ENCODE measurements at places on chromosomes 16 and 17.

DNA sequence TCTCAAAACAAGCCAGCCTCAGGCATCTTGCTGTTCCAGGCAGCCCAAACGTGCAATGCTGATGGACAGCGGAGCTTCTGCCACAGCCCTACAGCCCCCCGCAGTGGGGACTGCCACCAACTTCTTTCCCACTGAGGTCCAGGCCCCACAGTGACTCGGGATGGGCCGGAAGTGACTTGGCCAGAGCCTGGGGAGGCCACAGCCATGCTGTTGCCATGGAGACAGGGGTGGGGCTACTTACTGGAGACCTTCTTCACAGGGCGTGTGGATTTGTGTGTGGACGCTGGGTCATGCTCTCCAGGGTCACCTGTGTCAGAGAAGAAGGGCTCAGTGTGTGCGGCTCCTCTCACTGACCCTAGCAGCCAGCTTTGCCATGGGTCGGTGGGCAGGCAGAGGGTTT lies 15.0 kb downstream of the TRIM25 start:
- no peak for DNase-seq

DNA sequence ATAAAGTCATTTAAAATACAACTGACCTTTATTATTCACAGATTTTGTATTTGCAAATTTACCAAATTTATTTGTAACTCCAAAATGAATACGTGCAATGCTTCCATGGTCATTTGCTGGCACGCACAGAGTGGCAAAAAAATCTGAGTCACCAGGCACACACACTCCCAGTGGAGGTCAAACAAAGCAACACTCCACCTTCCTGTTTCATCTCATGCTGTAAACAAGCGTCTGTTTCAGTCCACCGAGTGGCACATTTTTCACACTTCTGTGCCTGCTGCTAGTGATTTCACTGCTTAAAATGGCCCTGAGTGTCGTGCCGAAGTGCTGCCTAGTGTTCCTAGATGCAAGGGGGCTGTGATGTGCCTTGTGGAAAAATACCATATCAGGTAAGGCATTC lies 17.8 kb upstream of the ITGAE start:
- no peak for DNase-seq

DNA sequence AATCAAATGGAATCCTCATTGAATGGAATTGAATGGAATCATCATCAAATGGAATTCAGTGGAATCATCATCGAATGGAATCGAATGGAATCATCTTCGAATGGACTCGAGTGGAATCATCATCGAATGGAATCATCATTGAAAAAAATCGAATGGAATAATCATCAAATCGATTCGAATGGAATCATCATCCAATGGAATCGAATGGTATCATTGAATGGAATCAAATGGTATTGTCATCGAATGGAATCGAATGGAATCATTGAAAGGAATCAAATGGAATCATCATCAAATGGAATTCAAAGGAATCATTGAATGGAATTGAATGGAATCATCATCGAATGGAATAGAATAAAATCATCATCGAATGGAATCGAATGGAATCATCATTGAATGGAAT lies 619.3 kb downstream of the TP53TG3F start:
- no peak for DNase-seq

- DNase-seq: peak; percentile 26
Measured at GRCh38 chr16:1102921-1103635, 7.0 kb upstream of the C1QTNF8 start.

DNA sequence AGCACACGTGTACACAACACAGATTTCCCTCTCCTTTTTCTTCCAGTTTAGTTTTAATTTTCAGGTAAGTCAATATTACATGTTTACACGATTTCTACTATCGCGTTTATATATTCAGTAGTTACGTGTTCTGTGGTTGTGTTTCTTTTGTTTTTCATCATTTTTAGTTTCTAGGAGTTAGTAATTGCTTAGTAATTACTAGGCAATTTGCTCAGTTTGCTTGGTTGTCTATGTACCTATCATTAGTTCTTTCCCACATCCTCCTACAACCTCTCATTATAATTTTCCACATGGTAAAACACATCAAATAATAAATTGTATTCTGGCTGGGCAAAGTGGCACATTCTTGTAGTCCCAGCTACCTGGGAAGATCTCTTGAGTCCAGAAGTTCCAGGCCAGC lies 24.6 kb upstream of the GUCY2D start:
- no peak for DNase-seq

DNA sequence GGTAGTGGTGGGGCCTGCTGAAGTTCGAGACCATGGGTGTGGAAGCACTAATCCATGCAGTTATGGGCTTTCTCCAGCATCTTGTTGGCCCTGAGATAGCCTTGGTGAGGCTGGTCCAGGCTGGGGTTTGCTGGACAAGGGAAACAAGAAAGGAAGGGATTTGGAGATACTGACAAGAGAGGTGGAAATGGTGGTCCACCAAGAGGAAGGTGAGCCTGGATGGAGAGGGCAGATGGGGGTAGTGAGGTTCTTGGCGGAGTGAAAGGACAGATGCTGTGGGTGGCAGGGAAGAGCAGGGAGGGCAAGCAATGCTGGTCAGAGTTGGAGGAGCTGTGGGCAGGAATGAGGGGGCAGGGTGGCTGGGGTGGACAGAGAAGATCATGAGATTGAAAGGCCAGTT lies 5.5 kb upstream of the SMPD3 start:
- DNase-seq: no peak

DNA sequence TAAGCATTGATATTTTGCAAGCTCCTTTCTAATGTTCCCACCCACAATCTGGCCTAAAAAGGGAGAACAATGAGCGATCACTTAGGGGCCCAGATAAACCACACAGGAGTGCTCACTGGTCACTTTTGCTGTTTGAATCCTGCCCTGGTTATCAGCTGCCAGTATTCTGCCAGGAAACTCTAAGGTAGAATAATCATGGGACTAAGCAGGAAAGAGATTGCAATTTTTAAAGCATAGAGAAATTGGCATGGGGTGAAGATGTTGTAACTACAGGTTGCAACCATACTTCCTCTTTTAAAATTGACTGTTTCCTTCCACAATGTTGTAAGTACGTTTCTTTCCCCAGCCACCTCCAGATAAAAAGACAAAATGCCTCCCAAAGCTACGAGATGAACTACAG lies 251.2 kb upstream of the CDH11 start:
- no peak for DNase-seq

- peak; percentile 84 for DNase-seq
Measured at GRCh38 chr16:85321509-85322271, 209.4 kb upstream of the CIBAR2 start.
